Osteocyte (in vitro differentiated cells): ENCODE measurements at places on chromosomes 2 and 18. TPM values are rescaled to one million over a fixed set of nuclear protein-coding genes. Genes with fewer than 3 reads are reported as not detected.

Gene LRP2
- 0.24 TPM in 2 replicates for total RNA-seq

Gene SUPT7L
- total RNA-seq, result 37.9 and 41.2 TPM in 2 replicates

Gene EVX2
- total RNA-seq, result not detected in 2 replicates

Gene LCT
- total RNA-seq, result not detected in 2 replicates

Gene SNTG2
- total RNA-seq, result not detected in 2 replicates

Gene ZNF519
- 3.5 and 5.2 TPM in 2 replicates for total RNA-seq

Gene HEATR5B
- 18.1 and 19.0 TPM in 2 replicates for total RNA-seq

Gene RESP18
- not detected in 2 replicates for total RNA-seq

Gene CD207
- total RNA-seq, result not detected in 2 replicates

Gene CAPG
- total RNA-seq, result 32.2 and 32.8 TPM in 2 replicates

Gene CNDP1
- total RNA-seq, result not detected in 2 replicates

Gene DNAJC5G
- total RNA-seq, result not detected in 2 replicates

Gene TUBB6
- total RNA-seq, result 116 and 118 TPM in 2 replicates

Gene PIAS2
- 37.9 and 50.6 TPM in 2 replicates for total RNA-seq

Gene CRACDL
- 0.57 and 1.3 TPM in 2 replicates for total RNA-seq

Gene IL1R2
- not detected in 2 replicates for total RNA-seq

Gene SP5
- not detected in 2 replicates for total RNA-seq

Gene SLC5A7
- total RNA-seq, result not detected in 2 replicates

Gene IL1A
- total RNA-seq, result not detected in 2 replicates

Gene DOK1
- total RNA-seq, result 15.8 and 17.7 TPM in 2 replicates

Gene GAREM1
- total RNA-seq, result 1.7 and 2.5 TPM in 2 replicates

Gene M1AP
- total RNA-seq, result not detected in 2 replicates

Gene NT5C1B
- total RNA-seq, result not detected in 2 replicates

Gene CRYGD
- not detected in 2 replicates for total RNA-seq

Gene SPATA3
- total RNA-seq, result not detected in 2 replicates

Gene VWC2L
- total RNA-seq, result not detected in 2 replicates

Gene CNGA3
- total RNA-seq, result not detected in 2 replicates

Gene MGAT4A
- total RNA-seq, result 0.38 TPM in 1 of 2 replicates, not detected in the other

Gene TSN
- 61.4 and 68.6 TPM in 2 replicates for total RNA-seq

Gene CHRND
- total RNA-seq, result not detected in 2 replicates

Gene STPG4
- 0.37 and 0.56 TPM in 2 replicates for total RNA-seq

Gene SEPTIN10
- 109 and 113 TPM in 2 replicates for total RNA-seq

Gene CHRNG
- total RNA-seq, result not detected in 2 replicates

Gene VWA3B
- total RNA-seq, result not detected in 2 replicates

Gene DSG4
- total RNA-seq, result not detected in 2 replicates

Gene CPLX4
- not detected in 2 replicates for total RNA-seq

Gene BMP10
- not detected in 2 replicates for total RNA-seq

Gene ZBTB7C
- 0.11 and 0.16 TPM in 2 replicates for total RNA-seq

Gene HOXD8
- total RNA-seq, result not detected in 2 replicates

Gene ALKAL2
- 50.0 and 52.9 TPM in 2 replicates for total RNA-seq
